ENCODE measurements at places on chromosomes 11 and 22.

DNA sequence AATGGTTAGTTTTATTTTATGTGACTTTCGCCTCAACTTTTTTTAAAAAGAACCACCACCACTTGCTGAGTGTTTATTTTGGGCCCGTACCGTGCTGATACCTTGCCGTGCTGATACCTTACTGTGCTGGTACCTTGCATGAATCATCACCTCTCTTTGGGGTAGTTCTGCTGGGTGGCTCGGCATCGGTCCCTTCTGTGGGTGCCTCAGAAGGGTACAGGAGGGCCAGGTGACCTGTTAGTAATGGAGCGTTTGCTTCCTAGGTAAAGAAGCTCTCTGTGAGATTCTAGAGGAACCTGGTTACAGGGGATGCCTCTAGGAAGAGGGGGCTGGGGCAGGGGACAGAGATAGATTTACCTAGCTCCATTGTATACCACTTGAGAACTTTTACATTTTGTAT is 17.1 kb downstream of the TOM1 start:
- DNase-seq = no peak

DNA sequence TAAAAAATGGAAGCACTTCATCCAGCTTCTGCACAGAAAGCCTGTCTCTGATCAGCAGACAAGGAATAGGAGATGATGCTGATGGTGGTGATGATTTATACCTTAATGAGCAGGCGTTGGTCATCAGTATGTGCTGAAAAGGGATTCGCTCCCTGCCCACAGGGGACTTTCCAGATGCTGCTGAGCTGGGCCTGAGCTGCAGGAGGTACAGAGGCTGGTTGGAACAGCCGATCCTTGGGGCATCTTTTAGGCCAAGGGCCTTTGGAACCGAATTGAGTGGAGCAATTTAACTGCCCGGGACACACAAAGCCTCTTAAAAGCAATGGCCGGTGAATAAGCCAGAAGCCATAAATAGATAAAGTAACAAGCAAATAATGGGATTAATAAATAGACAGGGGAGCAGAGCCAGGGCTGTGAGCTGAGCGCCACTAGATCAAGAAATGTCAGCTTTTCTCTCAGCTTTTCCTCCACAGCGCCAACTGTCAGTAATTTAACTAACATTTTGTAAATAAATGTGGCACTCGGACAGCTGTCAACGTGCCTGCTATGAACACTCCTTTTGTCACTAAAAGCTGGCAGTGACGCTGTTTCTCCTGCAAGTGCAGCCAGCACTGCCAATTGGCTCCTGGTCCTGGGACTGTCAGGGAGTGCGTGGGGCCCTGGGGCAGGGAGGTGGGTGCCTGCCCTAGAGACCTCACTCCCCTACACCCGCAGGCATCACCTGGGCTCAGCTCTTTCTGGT is 562.3 kb downstream of the NTM start:
- no peak for DNase-seq

DNA sequence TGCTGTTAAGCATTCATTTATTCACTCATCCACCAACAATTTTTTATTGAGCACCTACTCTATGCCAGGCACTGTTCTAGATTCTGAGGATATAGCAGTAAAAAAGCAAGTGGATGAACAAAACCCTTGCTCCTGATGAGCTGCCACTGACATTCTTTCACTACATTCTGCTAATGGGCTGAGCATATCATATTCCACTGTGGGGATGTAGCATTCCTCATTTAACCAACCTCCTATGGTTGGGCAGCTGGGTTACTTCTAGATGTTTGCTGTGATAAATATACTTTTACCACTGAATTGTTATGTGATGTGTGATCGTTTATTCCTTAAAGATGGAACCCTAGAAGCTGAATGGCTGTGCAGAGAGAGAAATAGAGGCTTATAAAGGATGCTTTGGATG is 176.9 kb downstream of the MN1 start:
- DNase-seq = no peak

DNA sequence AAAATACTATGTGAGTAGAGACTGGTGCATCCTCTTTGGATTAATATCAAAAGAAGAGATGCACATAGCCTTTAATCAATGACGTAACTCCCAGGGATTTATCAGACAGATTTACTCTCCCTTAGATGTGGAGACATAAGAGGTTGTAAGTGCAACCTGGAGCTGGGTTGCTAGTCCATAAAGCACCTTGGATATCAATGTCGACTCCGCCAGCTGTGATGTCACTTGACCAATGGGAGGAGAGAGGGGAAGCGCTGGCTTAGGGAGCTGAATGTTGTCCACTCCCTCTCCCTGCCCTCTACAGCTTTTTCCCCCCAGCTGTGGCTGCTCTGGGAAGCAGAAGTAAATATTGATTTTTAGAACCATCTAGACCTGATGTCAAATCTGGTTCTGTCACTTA is 28.9 kb upstream of the TMEM86A start:
- no peak for DNase-seq
